Sigmoid colon (tissue), 7 donors: ENCODE measurements at places on chromosomes 2 and 18. TPM values are rescaled to one million over a fixed set of nuclear protein-coding genes. Genes with fewer than 3 reads are reported as not detected.

- no peak for DNase-seq
These were observed 131.5 kb downstream of the CCDC74A start for GRCh38 chr2:131659168-131659572.

DNA sequence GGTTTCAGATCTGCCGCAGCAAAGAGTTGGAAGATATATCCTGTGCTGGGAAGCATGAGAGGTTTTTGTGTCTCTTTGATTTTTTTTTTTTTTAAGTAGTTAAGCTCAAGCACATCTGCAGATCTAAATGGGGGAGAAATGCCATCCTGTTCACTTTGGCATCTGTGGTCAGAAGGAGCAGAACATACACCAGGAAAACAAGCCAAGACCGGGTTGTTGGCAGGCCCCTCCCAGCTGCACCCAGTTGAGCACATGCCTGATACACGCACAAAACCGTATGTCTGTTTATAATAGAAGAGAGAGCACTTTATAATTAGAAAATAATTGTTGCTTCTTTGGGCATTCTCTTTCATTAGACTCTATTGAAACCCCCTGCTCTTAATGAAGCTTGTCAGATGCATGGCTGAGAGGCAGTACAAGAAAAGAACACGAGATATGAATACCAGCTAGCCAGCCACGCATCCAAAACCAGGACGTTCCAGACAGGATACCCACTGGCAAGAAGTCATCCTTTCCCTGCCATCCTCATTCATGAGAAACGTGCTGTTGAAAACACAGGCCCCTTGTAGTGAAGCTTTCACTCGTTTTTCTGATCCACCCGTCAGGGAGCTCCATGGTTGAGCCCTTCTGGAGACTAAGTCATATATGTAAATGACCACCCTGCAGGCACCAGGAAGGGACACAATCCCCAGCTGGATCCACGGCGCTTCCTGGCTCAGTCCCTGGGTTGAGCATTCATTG, 152.2 kb downstream of the ALPK2 start:
- no peak for DNase-seq

DNA sequence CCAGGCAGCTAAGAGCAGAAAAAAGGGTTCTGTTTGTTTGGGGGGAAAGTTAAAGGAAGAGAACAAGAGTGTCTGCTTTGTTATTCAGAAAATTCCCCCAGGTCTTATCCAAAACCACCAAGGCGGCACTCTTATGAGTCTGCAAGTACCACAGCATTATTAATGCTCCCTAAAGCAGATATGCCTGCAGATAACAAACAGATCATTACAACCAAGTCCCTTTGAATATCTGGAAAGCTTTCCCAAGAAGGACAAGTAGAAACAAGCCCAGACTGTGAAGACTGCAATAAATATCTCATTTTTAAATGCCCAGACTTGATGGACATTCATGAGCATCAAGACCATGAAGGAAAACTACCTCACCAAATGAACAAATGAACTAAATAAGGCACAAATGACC, 278.6 kb upstream of the TMEFF2 start:
- no peak for DNase-seq

DNA sequence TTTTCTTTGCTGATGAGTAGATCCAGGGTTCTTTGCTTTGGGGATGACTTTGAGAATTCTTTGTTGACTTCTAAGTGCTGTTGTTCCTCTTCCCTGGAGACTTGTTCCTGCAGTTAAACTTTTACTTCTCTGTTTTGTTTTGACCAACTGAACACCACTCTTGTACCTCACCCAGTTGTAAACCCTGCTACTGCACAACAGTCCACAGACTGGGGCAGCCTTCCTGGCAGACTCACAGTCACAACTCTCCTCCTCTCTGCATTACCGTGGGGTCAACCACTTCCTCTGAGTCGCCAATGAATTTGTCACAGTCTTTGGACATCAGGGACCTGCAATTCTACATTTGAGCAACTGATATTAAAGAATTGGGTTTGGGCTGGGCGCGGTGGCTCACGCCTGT, 3.8 kb upstream of the SLC8A1 start:
- DNase-seq, result no peak

DNA sequence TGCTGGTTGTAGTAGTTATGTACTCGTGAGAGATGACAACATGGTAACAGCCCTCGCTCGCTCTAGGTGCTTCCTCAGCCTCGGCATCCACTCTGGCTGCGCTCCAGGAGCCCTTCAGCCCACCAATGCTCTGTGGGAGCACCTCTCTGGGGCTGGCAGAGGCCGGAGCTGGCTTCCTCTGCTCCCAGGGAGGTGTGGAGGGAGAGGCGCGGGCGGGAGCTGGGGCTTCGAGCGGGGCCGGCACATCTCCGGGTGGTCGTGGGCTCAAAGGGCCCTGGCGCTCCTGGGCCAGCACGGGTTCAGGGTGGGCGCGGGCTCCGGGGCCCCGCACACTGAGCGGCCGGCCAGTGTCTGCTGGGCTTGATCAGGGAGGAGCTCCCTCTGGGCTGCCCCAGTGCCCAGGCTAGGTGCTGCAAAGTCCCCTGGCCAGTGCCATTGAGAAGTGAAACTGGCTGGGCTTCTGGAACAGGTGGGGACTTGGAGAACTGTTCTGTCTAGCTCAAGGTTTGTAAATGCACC, 1012.1 kb downstream of the CNTNAP5 start:
- DNase-seq, result no peak

- no peak for DNase-seq
These were observed 767 bp downstream of the TPRKB start for GRCh38 chr2:73736378-73736777.

DNA sequence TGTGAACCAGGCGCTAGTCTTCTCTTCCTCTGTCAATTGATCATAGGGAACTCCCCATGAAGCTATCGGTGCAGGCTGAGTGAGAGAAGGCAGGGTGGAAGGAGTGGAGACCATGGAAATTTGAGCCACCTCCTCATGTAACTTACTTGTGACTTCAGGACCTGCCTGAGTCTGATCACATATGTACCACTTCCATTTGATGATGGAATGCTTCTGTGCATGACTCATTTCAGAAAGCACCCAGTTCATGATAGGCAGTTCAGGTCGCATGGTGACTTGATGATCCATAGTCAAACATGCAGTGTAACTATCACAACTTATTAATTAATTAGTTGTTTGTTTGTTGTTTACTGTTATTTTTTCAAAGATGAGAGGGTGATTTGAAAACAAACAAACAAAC, 1296.7 kb downstream of the SUCLG1 start:
- DNase-seq, result no peak

- DNase-seq, result no peak
These were observed 418.8 kb downstream of the NRXN1 start for GRCh38 chr2:50613161-50613560.

DNA sequence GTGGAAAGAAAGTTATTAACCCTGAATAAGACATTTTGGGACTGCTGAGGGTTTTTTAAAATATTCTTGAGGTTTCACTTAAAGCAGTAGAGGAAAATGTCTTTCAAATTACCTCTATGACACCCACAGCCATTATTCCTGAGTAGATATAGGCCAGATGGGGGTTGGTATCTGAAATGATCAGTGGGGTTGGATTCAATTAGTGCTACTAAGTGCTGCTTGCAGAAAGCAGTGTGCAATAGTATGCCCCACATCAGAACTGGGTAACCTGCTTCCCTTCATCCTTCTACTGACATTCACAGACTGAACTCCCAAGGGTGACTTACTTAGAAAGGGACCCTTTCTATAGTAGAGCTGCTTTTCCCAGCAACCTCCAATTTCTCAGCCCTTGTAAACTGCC, 7.3 kb upstream of the ETAA1 start:
- DNase-seq, result no peak

GRCh38 chr18:31702449-31702848, 18.1 kb upstream of the B4GALT6 start:
- no peak for DNase-seq

- DNase-seq, result no peak
These were observed 13.4 kb upstream of the CELF4 start for GRCh38 chr18:37578886-37579513.

DNA sequence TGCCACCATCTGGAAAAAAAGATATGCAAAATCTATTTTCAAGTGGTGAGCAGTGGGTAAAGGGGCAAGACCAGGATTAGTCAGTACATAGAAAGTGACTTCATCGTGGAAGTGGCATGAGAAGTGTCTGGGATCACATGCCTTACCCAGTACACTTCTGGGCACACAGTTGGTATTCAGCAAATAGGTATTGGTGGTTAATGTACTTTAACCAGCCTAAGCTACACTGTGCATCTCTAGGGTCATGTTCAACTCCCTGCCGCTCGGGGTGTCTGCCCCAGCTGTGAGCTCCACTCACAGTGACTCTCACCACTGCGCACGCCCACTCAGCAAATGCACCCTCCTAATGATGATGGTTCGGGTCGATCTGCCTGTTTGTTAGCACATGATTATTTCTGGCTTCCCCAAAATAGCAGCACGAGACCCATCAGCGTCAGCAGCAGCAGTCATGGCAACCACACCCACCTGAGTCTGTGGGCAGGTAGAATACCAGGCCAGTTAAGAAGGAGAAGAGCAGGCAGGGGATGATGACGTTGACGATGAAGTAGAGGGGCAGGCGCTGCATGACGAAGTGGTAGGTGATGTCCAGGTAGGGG, 11.1 kb downstream of the CHRNA1 start:
- no peak for DNase-seq

DNA sequence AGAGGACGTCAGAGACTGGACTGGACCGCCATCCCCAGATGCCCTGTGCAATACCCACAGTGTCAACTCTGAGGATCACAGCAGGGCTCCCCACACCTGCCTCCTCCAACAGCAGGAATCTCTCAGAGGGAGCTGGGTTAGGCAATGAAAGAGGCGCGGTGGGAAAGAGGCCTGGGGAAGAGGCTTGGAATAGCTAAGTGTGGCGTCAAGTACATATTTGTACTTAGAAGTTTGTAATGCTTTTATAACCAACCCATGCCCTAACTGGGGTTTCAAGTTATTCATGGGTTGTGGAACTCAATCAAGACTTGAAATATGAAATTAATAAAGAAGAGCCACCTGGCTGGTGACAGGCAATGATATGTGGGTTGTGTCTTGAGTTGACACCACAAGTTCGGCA, 28.7 kb downstream of the CYP26B1 start:
- DNase-seq, result no peak

DNA sequence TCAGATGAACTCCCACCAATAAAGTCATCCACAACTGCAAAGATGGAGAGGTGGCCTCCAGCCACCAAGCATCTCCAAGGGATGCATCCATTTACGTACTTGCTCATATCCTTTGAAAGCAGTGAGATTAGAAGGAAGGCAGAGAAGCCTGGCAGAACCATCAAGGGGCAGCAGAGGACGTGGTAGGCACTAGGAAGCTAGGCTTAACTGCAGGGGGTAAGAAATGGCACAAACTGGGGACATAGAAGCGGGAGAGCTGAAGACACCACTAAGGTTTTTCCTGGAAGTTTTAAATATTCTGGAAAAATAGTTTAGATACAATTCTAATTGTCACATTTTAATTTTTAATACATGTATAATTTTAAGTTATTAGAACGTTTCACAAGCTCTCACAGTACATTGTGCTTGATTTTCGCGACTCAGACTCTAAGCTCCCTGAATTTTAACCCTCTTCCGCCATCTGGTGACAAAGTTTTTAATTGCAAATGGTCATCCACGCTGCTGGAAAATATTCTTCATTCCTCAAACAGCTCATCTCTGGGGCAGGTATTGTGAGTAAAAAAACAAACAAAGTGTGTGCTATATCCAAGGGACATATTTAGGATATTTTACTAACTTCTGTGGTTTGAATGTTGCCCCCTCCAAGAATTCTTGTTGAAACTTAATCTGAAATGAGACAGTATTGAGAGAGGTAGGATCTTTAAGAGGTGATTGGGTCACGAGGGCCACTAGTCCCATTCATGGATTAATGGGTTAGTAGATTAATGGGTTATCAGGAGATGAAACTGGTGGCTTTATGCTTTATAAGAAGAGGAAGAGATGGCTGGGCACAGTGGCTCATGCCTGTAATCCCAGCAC, 1.6 kb upstream of the PSTPIP2 start:
- DNase-seq, result no peak

- no peak for DNase-seq
These were observed 60.7 kb downstream of the PAX3 start for GRCh38 chr2:222238072-222238471.

DNA sequence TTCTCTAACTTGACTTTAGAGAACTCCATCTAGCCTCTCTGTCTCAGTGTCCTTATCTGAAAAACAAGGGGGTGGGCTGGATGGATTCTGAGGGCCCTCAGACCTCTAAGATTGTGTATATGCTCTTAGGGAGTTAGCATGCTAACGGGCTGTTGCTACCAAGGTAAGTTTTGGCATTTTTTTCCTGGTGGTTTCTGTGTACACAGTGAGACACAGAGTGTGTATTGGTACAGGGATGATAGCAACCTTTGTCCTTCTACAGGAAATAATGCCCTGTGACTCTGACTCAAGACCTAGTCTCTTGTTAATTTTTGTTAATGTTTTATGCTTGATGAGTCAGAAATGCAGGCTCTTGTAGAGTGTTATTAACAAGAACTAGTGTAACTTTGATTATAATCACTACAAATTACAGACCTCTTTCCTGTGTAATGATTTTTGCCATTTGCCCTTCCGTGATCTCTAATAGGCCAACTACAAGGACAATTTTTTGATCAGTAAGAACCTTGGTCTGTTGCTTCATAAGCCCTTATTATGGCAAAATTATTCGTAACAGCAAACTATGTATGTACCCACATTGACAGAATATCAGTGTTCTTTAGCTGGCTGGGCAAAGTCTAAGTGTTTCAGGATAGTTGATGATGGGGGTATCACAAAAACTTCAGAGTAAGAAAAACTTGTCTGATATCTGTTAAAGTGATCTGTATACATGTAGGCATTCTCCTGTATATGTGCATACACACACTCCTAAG, 89.7 kb downstream of the SPTBN1 start:
- no peak for DNase-seq

DNA sequence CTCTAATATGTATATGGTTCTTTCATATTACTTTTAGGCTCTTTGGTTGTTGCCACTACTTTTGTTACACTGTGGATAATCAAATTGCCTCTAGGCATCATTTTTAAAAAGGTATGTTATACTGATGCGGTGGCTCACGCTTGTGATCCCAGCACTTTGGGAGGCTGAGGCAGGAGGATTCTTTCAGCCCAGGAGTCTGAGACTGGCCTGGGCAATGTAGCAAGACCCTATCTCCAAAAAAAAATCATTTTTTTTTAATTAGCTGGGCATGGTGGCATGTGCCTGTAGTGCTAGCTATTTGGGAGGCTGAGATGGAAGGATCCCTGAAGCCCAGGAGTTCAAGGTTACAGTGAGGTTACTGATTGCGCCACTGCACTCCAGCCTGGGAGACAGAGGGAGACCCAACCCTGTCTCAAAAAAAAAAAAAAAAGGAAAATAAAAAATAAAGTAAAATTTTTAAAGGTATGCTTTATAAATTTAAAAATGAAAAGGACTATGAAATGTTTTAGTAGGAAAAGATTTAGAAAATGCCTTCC, 48.1 kb upstream of the DYNC2LI1 start:
- no peak for DNase-seq

The IL18RAP gene
- total RNA-seq, result 0.68 TPM

The STK25 gene
- 266 TPM for total RNA-seq

The RTKN gene
- 20.0 TPM for total RNA-seq

The ITGB6 gene
- total RNA-seq, result not detected

The SLC11A1 gene
- total RNA-seq, result 13.8 TPM

The TWSG1 gene
- 82.8 TPM for total RNA-seq

The ZNF142 gene
- 16.9 TPM for total RNA-seq
